Activated naive CD8-positive, alpha-beta T cell treated with anti-CD3 and anti-CD28 coated beads, Interleukin-2, amount 50 U/mL, for 16 hours (primary cell): ENCODE measurements at places on chromosomes 1 and 21.

- DNase-seq = no peak
These were observed 30.1 kb upstream of the VASH2 start for GRCh38 chr1:212920246-212920645.

DNA sequence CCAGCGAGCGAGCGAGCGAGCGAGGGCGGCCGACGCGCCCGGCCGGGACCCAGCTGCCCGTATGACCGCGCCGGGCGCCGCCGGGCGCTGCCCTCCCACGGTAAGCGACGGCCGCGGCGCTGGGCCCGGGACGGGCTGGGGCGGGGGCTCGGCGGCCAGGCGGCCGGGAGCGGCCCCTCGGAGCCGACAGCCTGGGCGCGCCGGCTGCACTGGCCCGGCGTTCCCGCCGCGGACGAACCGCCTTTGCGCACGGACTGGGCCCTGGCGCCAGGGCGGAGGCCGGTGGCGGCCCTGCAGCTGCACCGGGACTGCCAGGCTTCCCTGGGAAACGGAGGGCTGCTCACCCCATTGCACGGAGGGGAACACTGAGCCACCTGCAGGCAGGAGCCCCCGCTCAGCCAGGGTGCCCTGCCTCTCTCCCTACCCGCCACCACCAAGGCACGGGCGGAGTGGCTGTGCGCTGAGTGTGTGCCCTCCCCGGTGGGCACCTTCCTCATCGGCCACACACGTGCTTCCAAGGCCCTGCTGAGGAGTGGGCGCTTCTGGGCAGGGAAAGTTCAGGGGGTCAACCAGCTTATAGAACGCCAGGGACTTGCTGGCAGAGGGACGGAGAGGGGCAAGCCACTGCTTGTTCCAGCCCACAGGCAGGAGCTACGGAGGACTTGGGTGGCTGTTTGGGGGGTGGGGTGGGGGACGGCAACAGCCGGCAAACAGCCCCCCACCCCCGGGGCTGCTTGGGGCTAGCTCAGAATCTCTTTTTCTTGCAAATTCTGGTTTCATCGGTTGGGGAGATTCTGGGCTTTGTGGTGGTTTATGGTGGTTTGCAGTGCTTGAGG is 532 bp downstream of the CSF1 start:
- no peak for DNase-seq

GRCh38 chr1:160951443-160952128 is 3.0 kb downstream of the ITLN2 start:
- DNase-seq = peak; percentile 29

GRCh38 chr21:45236481-45236880 is 51.2 kb downstream of the POFUT2 start:
- DNase-seq = no peak

DNA sequence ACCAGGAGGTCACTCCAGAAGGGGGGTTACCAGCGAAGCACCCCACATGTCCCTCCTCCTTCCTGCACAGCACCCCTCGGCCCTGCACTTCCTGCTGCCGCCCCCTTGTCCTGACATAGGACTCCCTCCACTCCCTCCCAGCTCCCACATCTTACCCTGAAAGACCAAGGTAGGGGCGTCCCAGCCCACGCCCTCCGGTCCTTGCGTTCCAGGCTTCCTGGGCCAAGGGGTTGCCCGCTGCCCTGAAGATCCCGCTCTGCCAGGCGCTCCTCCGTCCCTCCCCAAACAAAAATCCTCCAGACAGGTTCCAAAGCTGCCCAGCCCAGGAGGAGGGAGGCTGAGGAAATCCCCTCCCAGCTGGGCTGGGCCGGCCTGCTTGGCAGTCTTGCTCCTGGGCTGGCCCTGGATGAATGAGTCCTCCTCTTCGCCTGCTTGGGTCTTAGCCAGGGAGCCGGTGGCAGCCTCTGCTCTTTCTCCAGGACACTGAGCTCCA is at the start of gene RHBDL2:
RHBDL2 (minus strand) TSS at position 304 of the 493 bp plus-strand sequence. CDS start 22,618 bp downstream, outside the sequence.
- DNase-seq = no peak

GRCh38 chr1:25433389-25434186 is 2.9 kb downstream of the MACO1 start:
- DNase-seq = no peak

DNA sequence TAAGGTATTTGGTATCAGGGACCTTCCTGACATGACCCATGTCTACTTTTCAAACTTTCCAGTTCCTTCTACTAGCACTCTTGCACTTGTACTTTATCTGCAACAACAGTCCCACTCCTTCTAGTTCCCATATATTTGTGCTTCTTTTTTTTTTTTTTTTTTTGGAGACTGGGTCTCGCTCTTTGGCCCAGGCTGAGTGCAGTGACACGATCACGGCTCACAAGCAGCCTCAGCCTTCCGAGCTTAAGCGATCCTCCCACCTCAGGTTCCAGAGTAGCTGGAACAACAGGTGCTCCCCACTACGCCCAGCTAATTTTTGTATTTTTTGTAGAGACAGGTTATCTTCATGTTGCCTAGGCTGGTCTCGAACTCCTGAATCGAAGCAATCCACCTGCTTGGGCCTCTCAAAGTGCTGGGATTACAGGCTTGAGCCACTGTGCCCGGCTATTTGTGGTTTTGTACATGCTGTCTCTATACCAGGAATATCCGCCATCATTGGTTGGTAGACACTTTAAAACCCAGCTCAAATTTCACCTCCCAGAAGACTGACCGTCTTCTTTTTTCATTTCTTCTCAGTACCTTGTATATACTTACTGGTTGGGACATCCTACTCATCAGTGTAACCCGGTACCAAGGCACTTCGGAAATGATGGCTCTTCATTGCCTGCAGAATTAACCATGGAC is 1.1 kb downstream of the ZMYM1 start:
- DNase-seq = no peak

DNA sequence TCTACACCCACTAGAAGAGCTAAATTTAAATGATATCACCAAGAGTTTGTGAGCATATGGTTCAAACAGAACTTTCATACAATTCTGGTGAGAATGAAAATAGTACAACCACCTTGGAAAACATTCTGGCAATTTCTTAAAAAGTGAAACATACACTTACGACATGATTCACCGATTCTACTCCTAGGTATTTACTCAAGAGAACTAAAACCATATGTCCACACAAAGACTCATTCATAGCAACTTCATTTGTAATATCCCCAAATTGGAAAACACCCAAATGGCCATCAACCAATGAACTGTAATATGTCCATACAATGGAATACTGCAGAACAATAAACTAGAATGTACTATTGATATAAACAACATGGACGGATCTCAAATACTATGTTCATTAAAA is 51.2 kb upstream of the ADAM30 start:
- DNase-seq = no peak

- no peak for DNase-seq
These were observed 20.9 kb upstream of the SIPA1L2 start for GRCh38 chr1:232650845-232651244.

DNA sequence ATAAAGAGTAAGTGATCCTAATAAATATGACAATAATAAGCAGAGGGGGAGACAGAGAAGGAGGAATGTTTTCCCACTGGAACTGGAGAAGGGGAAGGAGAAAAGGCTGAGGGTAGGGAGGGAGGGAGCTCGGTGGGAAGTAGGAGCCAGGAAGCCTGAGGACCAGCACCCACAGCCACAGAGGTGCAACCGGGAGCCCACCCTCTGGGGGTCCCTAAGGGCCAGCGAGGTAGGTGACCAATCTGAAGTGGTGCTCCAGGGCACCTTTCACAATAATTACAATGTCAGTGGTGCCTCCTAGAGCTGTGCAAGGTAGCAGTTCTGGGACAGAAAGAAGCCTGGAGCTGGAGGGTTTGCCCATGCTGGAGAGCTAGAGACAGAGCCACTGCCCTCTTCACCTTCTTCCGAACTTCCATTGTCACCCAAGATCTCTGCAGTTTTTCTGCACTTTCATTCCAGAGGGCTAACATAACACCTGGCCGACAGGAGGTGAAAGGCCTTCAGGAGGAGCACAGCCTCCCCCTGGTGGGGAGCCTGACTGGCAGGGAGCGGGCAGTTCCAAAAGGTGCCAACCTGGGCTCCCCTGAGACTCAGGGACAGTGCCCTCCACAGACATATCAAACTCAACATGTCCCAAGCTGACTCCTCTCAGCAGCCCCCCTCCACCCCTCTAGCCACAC is 4.1 kb upstream of the AHCYL1 start:
- no peak for DNase-seq

DNA sequence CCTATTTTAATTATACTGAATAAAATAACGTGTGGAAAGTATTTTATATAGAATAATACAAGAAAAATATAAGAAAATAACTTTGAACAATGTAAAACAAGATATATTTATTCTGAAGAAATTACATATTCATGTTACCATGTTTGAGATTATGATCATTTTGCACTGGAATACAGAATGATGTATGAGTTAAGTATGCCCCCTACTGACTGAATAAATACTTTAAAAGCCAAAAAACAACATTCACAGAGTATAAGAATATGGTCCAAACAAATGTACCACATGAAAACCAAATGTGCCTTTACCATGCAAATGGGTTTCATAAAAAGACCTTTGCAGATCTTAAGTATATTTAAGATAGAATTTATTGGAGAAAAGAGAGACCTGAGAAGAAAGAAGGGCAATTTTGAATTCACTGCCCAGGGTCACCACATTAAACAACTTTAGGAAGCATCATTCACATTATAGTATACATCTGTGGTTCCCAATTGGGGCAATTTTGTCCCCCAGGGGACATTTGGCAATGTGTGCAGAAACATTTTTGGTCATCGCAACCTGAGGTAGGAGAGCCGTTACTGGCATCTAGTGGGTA is 136.6 kb upstream of the GFI1 start:
- DNase-seq = no peak

- no peak for DNase-seq
These were observed 51.3 kb downstream of the PCNX2 start for GRCh38 chr1:233244183-233244582.

GRCh38 chr1:83918688-83919285 is 80.1 kb downstream of the TTLL7 start:
- no peak for DNase-seq

DNA sequence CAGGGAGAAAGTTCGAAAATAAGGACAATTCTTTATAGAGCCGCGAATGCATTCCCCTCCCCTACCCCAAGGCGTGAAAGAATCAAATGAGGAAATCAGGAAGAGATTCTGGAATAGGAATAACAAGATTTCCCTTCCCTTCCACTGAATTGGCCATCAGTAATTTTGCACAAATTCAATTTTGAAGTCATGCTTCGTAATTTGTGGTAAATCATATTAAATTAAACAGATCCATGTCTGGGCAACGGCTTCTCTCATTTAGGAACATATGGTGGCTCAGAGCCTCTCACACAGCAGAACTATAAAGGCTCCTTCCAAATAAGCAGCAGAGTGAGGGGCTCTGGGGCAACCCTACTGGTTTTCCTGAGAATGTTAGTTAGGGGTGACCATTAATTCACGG is 152.9 kb downstream of the CLIC6 start:
- no peak for DNase-seq

DNA sequence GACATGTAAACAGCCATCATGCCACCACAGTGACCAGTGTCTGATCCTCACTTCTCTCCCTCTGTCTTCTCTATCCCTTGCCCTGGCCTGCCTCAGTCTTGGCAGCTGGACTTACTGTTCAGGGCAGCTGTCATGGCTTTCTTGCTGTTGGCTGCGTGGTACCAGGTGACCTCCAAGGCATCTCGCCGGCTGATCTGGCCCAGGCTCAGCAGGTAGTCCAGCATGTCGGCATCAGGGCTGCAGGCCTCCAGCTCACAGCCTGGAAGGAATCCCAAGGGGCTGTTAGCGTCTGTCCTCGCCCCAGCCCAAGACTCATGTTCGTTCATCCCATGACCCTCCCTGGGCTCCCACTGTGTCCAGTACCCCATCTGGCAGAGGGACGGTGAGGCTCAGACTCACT is 3.6 kb downstream of the FAM151A start:
- DNase-seq = no peak

DNA sequence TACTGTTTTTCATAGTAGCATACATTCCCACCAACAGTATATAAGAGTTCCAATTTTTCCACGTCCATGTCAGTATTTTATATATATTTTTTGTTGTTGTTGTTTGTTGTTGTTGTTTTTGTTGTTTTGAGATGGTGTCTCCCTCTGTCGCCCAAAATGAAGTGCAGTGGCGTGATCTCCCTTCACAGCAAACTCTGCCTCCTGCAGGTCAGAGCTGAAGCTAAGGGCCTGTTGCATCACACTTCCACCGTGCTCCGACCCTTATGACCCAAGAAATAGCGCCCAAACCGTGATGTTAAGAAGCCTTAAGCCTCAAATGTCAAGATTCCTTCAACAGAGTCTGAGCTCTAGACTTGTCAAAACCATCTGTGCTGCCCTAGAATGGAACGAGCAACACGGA is 2032.3 kb downstream of the MRPL39 start:
- no peak for DNase-seq

DNA sequence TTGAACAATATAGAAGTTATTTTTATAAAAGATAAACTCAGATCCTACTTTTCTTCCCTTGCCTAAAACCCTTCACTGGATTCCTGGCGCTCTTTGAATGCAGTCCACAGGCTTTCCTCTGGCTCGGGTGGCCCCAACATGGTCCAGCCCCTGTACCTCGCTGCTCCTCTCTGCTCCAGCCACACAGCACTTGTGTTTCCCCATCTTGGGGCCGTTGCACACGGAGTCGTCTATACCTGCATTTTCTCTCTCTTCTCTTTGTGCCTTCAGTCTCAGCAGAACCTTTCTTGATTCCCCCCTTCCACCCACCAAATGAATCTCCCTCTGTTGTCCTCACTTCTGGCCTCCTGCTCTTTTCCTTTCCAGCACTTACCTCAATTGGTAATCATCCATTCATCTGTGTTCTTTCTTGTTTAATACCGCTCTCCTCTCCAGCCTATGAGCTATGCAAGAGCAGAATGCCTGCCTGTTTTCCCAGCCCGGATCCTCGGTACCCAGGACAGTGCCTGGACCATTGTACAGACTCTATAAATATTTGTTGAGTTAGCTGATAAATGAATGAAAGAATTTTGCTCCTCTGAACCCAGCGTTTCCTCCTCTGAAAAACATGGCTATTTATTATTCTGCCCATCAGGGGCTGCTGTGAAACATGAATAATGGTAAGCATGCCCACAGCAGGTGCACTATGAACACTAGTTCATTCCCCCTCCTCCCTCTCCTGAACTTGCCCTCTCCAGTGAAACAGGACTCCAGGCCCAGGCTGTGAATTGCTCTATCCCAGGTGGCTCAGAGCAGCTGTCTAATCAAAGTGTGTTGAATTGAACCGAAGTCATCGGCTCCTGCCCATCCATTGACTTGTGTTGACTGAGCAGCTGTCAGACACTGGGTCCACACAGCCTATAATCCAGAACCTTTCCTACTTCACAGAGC is 266.9 kb downstream of the PTPRU start:
- no peak for DNase-seq

- no peak for DNase-seq
These were observed 98.9 kb upstream of the FOXD3 start for GRCh38 chr1:63223426-63223825.

- no peak for DNase-seq
These were observed 44.8 kb downstream of the UCHL5 start for GRCh38 chr1:193014400-193014799.

- no peak for DNase-seq
These were observed 20.3 kb downstream of the TTC13 start for GRCh38 chr1:230958370-230958769.

DNA sequence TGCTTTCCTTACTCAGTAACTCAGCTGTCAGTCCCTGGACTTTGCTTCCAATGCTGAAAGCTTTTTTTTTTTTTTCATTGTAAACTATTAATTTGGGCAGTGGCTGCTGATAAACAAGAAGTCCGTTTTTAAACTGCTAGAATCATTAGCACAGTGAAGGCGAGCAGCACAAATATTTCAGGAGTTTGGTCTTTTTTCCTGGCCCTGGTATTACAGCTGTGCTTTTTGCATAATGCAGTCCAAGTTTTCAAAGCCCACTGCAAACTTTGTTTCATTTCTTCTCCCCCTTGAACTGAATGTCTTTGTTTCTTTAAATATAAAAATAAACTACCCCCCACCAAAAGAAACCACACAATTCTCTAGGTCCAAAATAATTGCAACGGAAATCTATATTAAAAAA is 6.6 kb downstream of the GLIS1 start:
- no peak for DNase-seq
